ENCODE measurements at places on chromosomes 7 and 10.

GRCh38 chr7:128855559-128855958 lies 7.1 kb upstream of the ATP6V1F start:
- DNase-seq, result no peak

GRCh38 chr7:67466109-67466508 lies 469.5 kb downstream of the TYW1 start:
- DNase-seq, result no peak

- no peak for DNase-seq
Observed at GRCh38 chr7:131164025-131164925, 163.4 kb upstream of the MKLN1 start.

DNA sequence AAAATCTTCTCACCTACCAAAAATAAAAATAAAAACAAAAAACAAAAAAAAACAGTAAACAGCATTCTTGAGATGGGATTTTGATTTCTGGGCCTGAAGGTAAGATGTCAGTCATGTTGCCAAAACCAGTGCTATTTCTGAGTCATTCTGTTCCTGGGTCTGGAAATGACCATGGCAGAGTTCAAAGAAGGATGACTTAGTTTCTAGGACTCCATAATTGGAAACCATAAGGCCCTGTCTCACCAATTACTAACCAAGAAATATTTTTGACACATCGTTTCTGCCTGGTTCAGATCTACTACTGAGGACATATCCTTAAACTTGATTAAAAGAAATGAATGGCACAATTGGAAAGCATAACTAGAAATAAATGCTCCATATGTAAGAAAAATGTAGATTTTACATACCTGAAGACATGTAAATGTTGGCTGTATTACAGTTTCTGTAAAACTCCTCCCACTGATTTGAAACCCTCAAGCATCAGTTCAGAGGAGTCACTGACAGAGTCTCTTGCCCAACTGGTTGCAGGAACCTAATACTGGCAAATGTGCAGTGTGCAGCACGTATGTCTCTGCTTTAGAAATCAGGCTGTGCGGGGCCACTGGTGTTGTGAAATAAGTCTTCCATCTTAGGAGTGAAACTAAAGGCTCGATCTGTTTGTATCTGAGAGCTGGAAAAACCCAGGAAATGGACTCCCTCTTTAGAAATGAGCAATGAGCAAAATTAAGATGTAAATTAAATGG lies 84.8 kb upstream of the EGR2 start:
- no peak for DNase-seq

GRCh38 chr7:131625817-131626372 lies 69.5 kb upstream of the PODXL start:
- DNase-seq, result no peak

DNA sequence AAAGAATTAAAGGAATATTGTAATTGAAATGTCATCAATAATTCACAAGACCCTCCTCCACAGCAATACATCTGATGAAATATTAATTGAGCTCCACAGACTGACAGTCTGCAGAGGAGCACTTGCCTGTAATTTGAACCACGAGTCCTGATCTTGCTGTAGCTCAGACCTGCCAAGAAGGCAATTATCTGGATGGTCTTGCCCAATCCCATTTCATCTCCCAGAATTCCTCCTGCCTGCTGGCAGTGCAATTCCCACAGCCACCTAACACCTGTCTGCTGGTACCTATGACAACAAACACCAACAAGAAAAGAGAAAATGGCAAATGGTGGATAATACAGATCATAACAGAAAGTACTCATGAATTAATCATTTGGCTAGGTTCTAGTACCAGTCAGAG lies 38.5 kb downstream of the ERCC6 start:
- no peak for DNase-seq
